ENCODE measurements at places on chromosomes 2 and 18.

DNA sequence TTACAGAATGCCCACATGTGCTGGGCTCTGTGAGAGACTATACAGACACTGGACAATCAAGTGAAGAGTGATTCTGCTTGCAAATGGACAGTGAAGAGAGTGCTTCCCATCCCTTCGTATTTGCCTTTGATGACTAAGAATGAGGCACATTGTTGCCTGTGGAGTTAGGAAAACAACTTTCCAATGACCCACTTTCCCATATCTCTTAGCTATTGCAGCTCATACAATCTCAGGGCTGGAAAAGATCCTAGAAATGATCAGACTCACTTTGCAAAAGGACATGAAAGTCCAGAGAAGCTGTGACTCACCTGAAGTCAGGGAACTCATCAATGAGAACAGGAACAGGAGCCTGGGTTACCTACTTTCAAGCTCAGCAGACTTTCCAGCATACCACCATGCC, 440.5 kb upstream of the TCF4 start:
- DNase-seq, result peak; percentile 4

- DNase-seq, result no peak
Measured at GRCh38 chr2:28424799-28425463, 32.3 kb downstream of the FOSL2 start.

DNA sequence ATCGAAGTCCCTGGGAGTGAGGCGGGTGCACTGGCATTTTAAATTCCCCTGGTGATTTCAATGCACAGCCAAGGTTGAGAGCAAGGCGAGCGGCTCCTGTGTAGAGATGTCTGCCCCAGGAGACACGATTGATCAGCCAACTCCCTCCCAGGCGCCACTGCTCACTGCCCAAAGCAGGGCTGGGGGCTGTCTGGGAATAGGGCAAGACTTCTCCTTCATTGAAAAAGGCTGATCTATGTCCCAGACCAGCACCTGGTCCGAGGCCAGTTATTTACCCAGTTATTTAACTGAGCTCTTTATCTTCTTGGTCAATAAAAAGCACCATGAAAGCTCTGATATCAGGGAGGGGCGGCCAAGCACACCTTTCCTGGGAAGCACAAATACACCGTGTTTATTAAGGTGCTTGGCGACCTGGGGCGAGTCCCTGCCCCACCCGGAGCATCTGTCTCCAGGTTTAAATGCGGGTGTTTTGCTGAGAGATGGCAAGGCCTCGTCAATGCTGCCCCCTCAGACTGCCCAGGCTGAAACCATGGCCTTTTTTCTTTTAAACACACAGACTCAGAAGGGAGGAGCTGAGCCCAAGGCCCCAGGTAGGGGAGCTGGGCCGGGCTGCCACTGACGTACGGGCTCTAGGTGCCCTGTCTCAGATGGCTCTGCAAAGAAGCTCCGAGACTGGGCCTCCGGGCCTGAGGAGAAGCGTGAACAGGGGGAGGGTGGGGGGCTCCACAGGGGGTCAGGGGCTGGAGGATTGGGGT, 73.9 kb upstream of the HPCAL1 start:
- DNase-seq, result no peak

DNA sequence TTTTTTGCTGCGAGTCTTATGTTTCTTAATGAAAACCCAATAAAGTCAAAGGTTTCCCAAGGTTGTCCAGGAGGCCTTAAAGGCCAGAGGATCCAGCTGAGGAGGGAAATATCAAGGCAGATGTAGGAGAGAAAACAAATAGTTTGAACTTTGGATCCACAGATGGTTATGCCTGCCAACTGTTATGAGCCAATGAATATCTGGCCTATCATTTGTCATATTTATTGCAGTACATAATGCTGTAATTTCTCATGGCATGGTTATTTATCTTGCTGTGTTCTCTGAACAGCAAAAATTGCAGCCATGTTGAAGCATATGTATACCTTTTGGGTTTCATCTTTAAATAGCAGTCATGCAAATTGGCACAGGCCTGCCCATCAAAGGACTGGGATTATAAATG, 38.2 kb upstream of the CAVIN2 start:
- DNase-seq, result no peak

- DNase-seq, result no peak
Measured at GRCh38 chr2:8498994-8499393, 182.9 kb upstream of the ID2 start.

GRCh38 chr2:174263997-174264396, 15.7 kb upstream of the OLA1 start:
- DNase-seq, result peak; percentile 71
